NB4 (cell line): ENCODE measurements at places on chromosomes 11 and 22.

GRCh38 chr11:34632105-34632791 is 11.4 kb downstream of the EHF start:
- no peak for DNase-seq

DNA sequence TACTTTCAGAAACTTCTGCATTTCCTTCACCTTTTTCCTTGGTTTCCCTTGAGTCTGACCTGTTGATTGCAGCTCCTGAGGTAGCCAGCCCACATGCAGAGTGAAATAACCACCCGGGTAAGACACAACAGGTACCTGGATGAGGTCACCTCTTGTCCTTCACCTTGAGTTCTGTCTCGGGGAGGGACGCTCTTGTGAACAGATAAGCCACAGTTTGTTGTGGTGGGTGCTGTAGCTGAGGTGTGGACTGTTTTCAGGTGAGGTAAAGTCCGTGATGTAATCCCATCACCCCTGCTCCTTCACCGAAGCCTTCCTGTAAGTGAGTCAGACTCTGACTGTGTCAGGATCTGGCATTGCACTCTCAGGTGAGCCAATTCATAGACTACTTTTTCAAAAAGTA is 183.1 kb downstream of the NAV2 start:
- DNase-seq, result no peak

GRCh38 chr22:42880815-42881214 is 23.7 kb upstream of the ARFGAP3 start:
- DNase-seq, result no peak

DNA sequence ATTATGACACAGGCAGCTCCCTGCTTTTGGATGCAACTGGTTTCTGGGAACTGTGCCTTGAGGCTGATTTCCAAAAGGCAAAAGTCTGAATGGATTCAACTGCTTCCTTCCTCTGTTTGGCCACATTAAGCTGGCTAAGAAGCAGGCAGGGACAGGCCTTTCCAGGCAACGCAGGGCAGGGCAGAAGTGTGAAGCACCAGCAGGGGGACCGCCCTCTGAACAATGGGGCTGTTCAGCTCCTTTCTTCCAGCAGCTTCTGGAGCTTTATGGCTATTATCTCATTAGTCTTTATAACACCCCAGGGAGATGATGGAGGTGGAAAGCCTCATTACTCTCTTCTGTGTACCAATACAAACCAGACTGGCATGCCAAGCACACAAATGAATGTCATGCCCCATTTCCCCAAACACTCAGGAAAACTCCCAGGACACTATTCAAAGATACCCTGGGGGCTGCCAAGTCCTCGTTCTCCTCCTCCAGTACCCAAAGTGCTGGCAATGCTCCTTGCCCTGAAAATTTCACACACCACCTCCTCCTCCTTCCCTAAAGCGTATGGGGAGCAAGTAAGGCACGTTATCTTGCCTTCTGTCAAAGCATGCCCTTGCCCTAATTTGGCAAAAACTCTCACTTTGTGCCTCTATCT is 21.3 kb downstream of the MORC2 start:
- DNase-seq, result no peak

DNA sequence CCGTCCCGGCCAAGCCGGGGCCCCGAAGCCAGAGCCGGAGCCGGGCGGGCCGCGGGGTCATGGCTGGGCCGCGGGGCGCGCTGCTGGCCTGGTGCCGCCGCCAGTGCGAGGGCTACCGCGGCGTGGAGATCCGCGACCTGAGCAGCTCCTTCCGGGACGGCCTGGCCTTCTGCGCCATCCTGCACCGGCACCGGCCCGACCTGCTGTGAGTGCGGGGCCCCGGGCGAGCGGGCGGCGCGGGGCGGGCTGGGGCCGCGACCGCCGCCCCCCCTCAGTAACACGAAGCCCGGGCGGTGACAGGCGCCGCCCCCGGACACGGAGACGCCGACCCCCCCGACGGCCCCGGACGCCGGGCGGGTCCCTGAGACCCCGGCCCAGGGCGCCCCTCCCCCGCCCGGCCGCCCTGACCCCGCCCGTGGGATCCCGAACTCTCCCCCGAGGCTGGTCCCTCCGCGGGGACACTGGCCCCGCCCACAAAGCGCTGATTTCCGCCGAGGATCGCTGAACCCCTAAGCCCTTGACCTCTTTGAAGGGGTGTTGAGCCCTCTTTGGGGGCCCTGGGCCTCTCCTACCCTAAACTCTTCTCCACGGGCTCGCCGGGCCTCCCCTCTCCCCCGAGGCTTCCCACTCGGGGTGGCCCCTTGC is 389 bp downstream of the MICALL1 start:
- peak; percentile 32 for DNase-seq

GRCh38 chr11:130480711-130481140 is 32.3 kb downstream of the ADAMTS15 start:
- DNase-seq, result no peak

- peak; percentile 25 for DNase-seq
These were observed 19.0 kb upstream of the PTPRJ start for GRCh38 chr11:47961383-47961782.
